ENCODE measurements at places on chromosomes 4 and X. TPM values are rescaled to one million over a fixed set of nuclear protein-coding genes. Genes with fewer than 3 reads are reported as not detected.

- peak; percentile 21 for DNase-seq
Observed at GRCh38 chrX:38636949-38637819, 75.8 kb downstream of the TSPAN7 start.

DNA sequence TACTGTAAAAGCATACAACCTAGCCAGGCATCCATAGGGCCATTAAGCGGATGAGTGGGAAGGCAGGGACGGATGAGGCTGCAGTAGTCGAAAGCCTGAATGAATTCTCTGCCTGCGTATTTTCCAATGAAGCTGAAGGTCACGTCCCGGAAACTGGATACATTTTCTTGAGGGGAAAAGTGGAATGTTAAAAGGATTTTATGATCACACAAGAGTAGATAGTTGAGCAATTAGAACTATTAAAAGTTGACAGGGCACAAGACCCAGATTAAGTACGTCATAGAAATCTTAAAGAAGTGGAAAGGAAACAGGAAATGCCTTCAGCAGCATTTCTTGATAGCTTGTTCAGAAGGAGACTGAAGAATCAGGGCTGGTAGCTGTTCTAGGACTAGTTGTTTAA lies 98.3 kb upstream of the CXXC4 start:
- peak; percentile 11 for DNase-seq

- no peak for DNase-seq
Observed at GRCh38 chrX:71953946-71954345, 43.3 kb downstream of the NHSL2 start.

Gene NMU
- total RNA-seq: 7.3 TPM

- DNase-seq: peak; percentile 72
Observed at GRCh38 chr4:7910952-7911578, 28.6 kb downstream of the AFAP1 start.

GRCh38 chr4:90328558-90328957 lies 201.4 kb downstream of the CCSER1 start:
- DNase-seq: peak; percentile 54

GRCh38 chr4:143435955-143436354 lies 77.5 kb upstream of the SMARCA5 start:
- no peak for DNase-seq

DNA sequence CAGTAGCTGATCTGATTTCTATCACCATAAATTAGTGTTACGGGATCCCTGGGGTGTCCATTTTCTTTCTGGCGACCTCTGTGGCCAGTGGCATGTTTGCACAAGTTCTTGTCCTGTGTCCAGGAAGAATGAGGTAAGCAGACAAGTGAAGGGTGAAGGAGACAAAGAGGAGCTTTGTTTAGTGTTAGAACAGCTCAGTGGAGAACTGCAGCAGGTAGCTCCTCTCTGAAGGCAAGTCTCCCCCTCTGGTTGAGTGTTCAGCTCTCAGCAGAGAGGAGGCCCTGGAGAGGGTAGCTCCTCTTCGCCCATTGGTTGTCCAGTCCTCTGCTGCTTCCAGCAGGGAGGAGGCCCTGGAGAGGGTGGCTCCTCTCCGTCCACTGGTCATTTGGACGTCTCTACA lies 47.2 kb downstream of the DMP1 start:
- no peak for DNase-seq

GRCh38 chrX:115330498-115331168 lies 41.1 kb downstream of the LUZP4 start:
- DNase-seq: peak; percentile 59

Gene GDPD2
- total RNA-seq: not detected

DNA sequence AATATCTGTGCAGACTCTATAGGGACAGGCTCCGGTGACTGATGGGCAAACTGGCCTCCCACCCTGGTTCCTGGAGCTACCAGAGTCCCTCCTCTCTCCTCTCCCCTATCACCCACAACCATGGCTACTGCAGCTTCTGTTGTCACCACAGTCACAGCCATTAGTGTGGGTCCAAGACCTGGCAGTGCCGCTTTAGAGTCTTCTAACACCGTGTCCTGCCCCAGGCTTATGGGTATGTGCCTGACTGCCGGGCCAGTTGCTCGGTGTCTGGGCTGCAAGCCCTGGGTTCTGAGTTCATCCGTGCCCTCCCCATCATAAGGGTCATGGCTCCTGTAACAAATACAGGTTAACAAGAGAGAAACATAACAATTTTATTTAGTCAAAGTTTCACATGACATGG lies 85.4 kb downstream of the FNIP2 start:
- DNase-seq: no peak

DNA sequence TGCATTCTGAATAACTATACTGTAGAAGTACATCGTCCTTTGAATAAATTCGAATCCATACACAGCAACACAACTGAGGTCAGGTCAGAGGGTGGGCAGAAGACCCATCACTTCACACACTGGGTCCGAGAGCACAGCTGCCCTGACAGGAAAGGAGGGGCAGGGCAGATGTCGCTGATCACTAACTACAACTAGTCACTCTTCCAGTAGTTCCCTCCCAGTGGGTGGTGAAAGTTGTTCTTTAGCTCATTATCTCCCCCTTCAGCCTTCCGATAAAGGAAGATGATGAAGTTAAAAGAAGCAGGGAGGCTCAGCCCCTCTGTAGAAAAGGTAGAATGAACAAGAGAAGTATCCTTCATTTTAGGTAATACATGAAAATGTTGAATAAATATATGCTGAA lies 278.9 kb downstream of the INPP4B start:
- peak; percentile 65 for DNase-seq

DNA sequence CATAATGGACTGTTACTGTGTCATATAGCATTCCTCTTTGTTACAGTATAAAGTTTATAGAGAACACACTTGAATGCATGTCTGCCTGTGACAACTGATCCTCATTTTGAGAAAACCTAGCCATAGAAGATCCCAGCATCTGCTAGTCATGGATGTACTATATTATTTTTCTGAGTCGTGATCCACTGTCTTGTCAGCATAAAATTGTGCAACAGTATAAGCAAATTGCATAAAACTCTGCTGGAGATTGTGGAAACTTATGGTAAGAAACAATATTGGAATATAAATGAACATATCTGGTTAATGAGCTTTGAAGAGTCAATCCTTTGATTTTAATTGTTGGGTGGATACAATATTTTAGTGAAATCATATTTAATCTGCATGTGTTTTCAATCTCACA lies 3.6 kb downstream of the NEIL3 start:
- DNase-seq: no peak

GRCh38 chrX:138710866-138711341 lies 613 bp downstream of the FGF13 start:
- no peak for DNase-seq

GRCh38 chr4:2795893-2796848 lies 3.3 kb downstream of the SH3BP2 start:
- peak; percentile 97 for DNase-seq

Measured in RPMI7951 (cell line).